CD8-positive, alpha-beta T cell (primary cell): ENCODE measurements at places on chromosomes 6 and 20.

GRCh38 chr6:138486249-138487101 lies 12.8 kb downstream of the NHSL1 start:
- DNase-seq = no peak

DNA sequence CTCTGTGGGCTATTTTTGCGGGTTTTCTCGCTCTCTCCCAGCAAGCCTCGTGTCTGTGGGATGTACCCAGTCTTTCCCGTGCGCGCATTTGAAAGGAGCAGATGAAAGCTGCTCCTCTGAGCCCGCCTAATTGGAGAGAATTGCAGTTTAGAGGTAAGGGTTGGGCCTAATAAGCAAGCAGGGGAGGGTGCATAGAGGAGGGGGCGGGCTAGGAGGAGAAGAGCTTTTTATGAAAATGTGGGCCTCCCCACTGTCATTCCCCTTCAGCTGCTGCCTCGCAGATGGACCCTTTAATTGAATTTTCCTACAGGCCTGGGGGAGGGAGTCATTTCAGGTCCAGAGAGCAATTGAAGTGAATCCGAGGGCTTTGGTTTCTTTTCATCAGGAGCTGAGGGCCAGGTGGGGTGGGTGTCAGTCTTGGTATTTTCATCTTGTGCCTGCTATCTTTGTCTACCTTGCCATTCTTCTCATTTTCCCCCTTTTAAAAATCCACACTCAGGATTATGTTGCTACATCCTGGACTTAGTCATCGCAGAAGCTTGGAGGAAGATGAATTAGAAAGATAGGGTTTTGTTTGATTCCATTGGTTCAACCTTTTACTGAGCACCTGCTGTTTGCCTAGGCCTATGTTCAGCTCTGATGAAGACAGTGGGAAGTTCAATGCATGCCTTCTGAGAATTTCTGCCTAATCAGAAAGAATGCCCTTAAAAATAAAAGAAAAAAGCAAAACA lies 423.4 kb downstream of the CD83 start:
- DNase-seq = no peak

DNA sequence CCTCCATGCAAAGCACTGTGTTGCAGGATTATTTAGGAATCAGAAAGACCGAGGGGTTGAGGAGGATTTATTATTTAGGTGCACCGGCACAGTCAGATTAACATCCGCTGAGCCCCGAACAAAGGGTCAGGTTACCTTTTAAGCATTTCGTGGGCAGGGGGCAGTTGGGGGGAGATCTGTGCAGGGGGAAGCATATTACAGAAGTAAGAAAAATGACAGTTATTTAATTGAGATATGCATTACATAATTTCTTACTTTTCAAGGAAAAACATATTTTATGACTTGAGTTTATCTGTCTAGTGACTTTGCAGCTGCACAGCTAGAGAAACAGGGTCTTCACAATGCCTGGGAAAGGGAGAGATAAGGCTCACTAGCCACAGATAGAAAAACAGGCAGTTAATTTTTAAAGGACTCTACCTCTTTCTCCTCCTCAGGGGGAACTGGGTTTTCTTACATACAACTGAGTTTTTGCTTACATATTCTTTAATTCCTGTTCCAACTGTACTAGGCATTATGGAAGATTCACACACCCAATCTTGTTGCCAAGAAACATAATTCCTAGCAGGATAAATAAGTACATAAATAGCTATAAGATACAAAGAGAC lies 1.7 kb upstream of the HINT3 start:
- DNase-seq = no peak

GRCh38 chr6:56430629-56431600 lies 183.5 kb upstream of the COL21A1 start:
- no peak for DNase-seq

- no peak for DNase-seq
These were observed 122.2 kb downstream of the MTFR2 start for GRCh38 chr6:136127873-136128272.

DNA sequence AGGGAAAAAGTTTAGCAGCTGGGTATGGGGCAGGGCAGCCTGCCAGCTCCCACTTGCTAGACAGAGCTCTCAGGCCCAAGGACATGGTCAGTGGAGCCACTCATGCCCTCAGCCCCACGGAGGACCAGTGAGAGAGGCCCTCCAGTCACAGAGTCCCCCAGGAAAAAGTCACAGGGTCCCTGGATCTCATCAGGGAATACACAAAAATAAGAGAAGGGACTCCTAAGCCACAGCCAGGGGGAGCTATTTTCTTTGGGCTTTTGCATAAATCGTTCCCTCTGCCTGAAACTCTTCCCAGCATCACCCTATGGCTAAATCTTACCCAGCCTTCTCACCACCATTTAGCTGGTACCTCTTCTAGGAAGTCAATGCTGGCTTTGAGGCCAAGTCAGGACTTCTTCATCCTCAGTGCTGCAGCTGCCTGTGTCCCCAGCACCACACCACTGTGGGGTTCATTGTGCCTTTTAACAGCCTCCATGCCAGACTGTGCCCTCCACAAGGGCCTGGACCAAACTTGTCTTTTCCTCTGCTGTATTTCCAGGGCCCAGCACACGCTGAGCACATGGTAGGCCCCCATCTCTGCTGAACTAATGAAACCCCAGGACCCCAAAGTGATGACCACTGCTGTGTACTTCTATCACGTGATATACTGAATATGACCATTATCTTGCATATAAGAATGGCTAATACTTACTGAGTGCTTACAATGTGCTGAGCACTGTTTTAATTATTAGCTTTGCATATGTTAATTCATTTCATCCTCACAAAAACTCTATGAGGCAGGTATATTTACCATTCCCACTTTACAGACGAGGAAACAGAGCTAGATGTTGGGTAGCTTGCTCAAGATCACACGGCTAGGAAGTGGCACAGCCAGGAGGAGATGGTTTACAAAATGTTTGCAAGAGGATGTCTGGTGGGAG lies 2.0 kb downstream of the ZNF335 start:
- peak; percentile 56 for DNase-seq
